ENCODE measurements at places on chromosomes 1 and 21.

DNA sequence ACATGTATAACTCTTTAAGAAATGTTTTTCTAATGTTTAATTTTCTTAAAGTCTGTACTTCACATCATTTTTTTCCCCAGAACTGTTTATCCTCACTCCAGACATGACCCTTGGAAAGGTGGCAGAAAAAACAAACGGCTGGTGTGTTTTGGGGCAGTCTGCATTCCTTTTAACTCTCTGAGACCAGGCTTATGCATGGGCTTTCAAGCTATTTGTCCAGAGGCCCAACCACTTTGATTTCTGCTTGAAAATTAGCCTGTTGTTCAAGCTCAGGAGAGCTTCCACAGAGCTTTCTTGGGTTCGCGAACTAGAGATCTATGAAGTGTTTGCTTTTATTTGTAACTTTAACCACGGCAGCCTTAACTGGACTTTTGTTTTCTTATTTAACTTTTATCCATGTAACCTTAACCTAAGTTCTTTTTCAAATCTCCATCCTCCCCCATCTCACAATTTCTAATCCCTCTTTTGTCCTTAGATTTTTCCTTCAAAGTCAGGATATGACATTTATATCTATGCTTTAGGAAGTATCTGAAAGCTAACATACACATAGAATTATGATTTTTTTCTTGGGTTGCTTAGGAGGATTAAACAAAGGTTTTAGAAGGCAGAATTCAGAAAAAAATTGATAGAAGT is 111.8 kb downstream of the FGGY start:
- no peak for DNase-seq

- DNase-seq = no peak
Measured at GRCh38 chr1:20932437-20932977, 145.4 kb upstream of the HP1BP3 start.

GRCh38 chr1:248155927-248156326 is 11.0 kb downstream of the OR2M5 start:
- DNase-seq = no peak

DNA sequence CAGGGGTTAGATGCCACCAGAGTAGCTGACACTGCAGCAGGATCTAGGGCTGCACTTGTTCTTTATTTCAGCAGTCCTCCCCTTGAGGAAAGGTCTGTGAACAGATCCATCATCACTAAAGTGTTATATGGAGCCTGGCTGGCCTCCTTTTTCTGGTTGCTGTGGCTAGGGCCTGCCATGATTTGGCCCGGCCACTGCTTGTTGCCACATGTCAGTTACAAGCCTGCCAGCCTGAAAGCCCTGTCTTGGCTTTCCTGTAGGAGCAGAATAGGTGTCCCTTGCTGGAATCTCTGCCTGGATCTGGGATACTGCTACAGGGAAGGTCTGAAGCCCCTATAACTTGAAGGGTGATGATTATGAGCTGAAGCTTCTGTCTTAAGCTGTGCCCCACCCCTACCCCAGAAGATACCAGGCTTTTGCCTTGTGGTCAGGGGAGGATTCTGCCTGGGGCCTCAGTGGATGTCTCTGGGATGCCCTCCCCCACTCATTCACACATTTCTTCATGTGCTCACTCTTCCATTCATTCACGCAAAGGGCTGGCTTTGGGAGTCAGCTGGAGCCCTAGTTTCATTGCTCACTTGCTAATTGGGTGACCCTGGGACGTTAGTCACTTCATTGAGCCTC is 64.7 kb downstream of the NDUFS5 start:
- DNase-seq = no peak

- DNase-seq = no peak
Measured at GRCh38 chr1:20233394-20233793, 47.1 kb upstream of the PLA2G2C start.

GRCh38 chr1:197438010-197438790 is 170.1 kb downstream of the CRB1 start:
- DNase-seq = no peak
